SIG-M5 (cell line): ENCODE measurements at places on chromosomes 2 and 18.

- DNase-seq: no peak
Observed at GRCh38 chr2:223050188-223050587, 1.8 kb upstream of the KCNE4 start.

- no peak for DNase-seq
Observed at GRCh38 chr18:49645841-49646351, 84.0 kb downstream of the LIPG start.

DNA sequence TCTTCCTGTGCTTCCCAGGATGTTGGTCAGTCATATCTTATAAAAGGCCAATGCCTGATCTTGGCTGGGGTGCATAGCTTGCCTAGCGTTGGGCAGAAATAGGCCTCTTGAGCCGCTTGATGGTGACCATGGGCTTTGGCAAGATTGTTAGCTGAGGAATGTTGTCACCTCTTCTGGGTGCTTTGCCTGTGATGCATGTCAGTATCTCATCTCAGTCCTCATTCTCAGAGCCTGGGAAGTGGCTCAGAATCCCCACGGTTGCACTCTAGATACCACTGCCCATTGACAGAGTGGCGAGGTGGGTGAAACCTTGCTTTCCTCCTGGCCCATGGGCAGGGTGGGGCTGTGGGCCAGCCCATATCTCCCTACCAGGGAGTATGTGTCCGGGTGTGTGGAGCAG is 79.2 kb upstream of the MGAT5 start:
- DNase-seq: no peak

DNA sequence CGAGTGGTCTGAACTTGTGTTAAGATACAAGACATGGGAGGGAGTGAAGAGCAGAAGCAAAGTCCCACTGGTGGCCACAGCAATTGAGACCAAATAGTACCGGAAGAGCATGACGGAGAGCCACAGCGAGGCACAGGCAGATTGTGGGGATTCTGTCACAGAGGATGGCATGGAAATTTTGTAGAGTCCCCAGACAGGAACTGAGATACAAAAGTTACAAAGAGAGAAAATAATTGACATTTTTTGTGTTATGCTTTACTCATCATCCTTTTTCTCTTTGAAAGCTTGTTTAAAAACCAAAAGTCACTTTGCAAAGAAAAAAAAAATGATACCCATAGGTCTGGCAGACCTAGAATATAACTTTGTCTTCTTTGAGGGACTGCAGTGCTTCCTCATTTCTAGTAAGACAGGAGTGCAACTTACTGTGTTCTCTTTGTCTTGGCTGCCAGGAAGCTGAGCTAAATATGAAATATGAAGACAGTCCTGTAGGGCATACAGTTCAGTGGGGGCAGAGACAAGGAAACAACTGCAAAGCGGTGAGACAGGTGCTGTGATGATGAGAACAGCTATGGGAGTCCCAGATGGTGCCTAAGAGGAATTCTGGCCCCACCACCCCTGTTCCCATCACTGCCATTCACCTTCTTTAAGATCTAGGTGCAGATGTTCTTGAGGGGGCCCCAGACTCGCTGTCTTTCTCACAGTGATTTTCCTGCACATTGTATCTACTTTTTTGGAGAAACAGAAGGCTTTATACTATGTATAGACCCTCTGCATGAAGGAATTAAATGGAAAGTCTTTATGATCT is 5.2 kb downstream of the ARHGAP25 start:
- no peak for DNase-seq

DNA sequence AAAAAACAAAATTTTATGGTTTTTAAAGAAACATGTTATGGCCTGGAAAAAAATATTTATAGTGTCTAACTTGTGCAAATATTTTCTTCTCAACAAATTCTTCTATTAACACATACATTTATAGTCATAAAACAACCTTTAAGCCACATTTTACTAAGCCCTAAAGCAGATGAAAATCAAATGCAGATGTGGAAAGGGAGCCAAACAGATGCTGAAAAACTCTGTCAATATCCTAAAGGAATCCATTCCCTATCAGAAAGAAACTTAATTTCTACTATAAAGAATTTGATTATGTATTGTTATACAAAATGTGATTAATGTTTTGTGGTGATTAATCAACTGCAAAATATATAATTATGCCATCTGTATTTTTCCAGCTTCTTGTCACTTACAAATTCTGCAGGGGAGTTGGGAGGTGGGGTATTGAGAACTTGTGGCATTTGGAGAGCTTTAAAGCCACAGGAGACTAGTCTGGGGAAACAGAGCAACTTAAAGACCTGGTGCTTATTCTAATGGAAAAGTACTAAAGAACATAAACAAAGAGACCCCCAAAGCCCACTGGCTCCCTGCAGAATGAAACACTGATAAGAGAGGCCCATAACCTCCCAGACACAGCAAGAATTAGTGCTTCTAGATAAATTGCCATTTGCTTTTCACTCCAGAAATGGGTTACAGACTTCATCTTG is 1721.0 kb upstream of the PIK3C3 start:
- DNase-seq: no peak

GRCh38 chr18:57150828-57151227 is 3.9 kb downstream of the BOD1L2 start:
- DNase-seq: no peak

- DNase-seq: no peak
Observed at GRCh38 chr2:73640946-73641766, 1.1 kb downstream of the NAT8 start.

GRCh38 chr2:70944111-70944690 is 8.5 kb downstream of the ATP6V1B1 start:
- no peak for DNase-seq

GRCh38 chr2:171158036-171158789 is 2.5 kb downstream of the TLK1 start:
- DNase-seq: no peak

DNA sequence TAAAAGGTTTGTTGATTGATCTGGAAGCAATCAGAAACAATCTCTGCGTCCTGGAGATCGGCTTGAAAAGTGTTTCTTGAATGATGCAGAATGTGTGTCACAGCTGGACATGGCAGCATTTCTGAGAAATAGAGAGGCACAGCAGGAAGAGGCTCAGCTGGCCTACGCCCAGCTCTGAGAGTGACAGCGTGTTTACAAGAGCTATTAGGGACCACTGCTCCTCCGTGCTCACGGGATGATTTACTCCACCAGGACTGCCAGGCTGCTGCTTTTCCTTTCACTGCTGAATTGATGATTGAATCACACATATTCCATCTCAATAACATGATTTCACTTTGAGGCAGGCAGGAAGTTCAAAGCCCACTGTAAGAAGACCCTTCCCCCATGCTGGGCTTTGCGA is 62.8 kb downstream of the GALNT14 start:
- DNase-seq: no peak

GRCh38 chr2:58266211-58266610 is 25.1 kb upstream of the FANCL start:
- no peak for DNase-seq

DNA sequence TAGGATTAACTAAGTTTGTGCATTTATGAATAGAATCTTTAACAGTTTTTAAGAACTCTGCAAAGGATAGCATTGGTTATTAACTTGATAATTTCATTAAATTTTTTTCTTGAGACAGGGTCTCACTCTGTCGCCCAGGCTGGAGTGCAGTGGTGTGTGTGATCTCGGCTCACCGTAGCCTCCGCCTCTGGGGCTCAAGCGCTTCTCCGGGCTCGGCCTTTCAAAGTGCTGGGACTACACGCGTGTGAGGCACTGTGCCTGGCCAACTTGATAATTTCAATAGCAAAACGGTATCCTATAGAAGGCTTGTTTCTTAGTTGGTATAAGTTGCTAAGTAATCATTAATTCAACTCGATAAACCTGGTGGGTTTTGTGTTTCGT is 38.0 kb downstream of the ADNP2 start:
- no peak for DNase-seq

- no peak for DNase-seq
Observed at GRCh38 chr2:287471-287885, 413 bp downstream of the ALKAL2 start.

DNA sequence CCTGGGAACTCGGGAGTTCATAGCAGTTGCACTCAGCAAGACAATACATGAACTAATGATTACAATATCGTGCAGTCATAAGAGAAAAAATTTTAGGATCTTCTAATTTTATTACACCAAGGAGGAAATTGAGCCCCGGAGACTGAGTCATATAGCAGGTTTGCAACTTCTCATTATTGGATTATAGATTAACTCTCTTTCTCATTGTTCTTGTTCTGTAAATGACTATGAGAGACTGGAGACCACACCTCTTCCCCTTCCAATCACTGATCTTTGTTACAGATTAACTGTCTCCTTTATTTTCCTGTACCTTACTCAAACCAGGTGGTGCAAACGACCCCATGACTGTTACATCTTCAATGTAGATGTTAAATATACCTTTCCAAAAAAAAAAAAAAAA is 435.8 kb upstream of the DDX18 start:
- DNase-seq: no peak

DNA sequence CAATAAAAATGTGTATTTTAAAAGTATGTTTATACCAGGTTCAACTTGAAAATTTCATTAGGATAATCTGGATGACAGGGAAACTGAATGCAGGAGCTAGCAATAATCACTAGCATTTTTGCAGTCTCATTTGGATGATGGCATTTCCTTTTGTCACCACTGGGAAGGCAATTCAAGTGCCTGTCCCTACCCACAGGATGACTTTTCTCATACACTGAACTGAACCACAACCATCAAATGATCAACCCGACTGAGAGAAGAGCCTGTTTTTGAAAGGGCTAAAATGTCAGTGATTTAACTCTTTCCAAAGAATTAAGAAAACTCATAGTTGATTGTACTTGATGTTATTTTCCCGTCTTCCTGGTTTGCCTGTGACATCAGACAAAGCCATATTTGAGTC is 115.0 kb downstream of the FAM124B start:
- no peak for DNase-seq

- no peak for DNase-seq
Observed at GRCh38 chr2:154556146-154556545, 142.3 kb upstream of the KCNJ3 start.

- DNase-seq: no peak
Observed at GRCh38 chr2:104583811-104584210, 270.1 kb upstream of the POU3F3 start.

DNA sequence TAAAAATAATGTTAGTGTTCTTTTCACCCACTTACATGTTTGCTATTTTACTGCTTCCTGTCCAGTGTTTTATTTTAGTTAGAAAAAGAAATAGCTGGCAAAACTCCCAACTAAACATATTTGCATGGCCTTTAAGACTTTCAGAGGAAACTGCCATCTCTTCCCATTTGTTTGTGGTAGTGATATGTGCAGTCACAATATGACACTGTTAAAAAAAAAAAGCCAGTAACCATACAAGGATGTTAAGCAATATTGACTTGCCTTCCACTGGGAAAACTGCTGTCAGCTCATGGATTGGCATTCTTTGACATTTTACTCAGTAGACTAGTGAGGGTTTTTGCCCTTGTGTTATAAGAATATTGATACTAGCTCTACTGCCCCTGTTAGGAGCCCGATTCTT is 29.1 kb downstream of the XIRP2 start:
- no peak for DNase-seq

DNA sequence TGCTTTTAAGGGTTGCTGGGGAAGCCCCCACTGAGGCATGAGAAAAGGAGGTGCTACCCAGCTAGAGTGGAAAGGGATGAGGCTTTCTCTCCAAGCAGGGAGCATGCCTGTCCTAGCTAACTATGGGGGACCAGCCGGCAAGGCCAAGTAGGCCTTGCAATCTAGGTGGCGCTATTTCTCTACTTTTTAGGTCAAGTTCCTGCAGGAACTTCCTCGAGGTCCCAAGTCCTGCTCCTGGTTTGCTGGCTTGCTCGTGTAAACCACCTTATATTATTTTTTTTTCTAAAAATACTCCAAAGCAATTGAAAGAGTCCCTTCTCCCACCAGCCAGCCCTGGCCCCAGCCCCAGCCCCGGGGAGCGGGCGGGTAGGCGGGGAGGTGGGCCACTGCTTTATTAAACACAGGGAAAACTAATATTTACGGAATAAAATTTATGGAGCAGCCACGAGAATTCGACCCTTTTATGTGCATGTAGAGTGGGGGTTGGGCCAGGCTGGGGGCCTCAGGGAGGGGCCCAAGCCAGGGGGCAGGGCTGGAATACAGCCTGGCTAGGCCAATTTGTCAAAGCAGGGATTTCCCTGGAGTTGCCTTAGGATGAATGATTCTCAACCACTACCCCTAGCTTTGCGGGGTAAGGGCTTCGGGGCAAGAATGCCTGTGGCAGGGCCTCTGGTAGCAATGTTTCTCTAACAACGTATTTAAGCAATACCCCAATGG is 12.8 kb upstream of the IHH start:
- no peak for DNase-seq

GRCh38 chr2:439077-439476 is 151.2 kb upstream of the ALKAL2 start:
- DNase-seq: no peak

DNA sequence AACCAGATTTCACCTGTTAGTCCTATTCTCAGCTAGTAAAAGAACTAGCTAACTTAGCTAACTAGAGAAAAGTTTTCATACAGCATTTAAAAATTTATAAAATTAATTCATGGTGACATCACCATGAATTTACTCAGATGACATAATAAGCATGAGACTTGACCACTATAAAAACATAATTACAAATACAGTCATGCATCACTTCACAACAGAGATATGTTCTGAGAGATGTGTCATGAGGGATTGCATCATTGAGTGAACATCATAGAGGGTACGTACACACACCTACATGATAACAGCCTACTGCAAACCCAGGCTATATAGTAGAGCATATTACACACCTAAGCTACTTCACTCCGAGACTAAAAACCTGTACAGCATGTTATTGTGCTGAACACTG is 481.3 kb upstream of the CHAC2 start:
- DNase-seq: no peak

- no peak for DNase-seq
Observed at GRCh38 chr2:149652926-149653325, 65.4 kb upstream of the MMADHC start.

- DNase-seq: no peak
Observed at GRCh38 chr2:97701186-97701585, 12.2 kb upstream of the ZAP70 start.

DNA sequence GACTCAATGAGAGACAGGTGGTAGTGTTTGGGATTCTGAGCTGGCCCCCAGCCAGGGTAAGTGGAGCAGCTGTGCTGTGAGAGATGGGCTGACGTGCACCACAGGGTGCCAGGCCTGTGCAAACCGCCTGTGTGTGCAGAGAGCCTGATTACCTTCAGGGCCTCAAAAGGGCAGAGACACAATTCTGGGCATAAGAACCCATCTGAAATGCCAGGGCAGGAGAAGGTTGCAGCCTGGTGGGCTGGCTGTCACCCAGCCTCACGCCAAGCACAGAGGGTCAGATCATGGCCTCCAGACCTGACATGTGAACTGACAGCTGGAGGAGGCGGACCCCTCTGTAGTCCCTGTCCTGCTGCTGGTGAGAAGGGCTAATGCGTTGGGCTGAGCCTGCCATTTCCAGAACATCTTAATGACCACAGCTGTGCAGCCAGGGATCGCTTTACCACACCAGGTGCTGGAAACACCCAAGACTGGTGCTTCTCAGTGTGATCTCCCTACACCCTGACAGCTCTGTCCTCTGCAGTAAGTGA is 100.9 kb downstream of the ARL4C start:
- DNase-seq: no peak
